Activated CD4-positive, alpha-beta T cell treated with anti-CD3 and anti-CD28 coated beads for 24 hours (primary cell): ENCODE measurements at places on chromosomes 5 and 9.

- DNase-seq, result no peak
Observed at GRCh38 chr5:74608736-74609601, 31.6 kb downstream of the ENC1 start.

- no peak for DNase-seq
Observed at GRCh38 chr5:169173372-169173771, 127.6 kb downstream of the SLIT3 start.

DNA sequence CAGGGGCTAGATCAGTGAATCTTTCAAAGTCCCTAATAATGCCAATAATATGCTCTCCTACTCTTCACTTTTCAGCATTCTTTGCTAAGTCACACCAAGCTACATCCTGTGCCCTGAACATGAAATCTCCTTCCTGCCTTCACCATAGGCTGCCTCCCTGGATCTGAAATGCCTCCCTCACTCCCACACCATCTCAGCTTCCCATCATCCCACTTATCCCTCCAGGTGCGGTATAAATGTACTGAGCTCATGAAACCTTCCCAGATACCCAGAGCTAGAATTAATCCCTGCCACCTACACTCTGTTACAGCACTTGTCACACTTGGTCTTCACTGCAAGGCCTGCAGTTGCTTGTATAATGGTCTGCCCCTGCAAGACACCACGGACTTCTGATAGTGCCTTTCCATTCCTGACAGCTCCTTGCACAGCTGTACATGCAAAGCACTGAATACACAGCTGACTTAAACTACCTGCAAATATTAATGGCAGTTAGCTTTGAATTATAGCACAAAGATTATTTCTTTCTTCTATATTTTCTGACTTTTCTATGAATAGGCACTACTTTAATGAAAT, 250.4 kb downstream of the EBF1 start:
- DNase-seq, result no peak

DNA sequence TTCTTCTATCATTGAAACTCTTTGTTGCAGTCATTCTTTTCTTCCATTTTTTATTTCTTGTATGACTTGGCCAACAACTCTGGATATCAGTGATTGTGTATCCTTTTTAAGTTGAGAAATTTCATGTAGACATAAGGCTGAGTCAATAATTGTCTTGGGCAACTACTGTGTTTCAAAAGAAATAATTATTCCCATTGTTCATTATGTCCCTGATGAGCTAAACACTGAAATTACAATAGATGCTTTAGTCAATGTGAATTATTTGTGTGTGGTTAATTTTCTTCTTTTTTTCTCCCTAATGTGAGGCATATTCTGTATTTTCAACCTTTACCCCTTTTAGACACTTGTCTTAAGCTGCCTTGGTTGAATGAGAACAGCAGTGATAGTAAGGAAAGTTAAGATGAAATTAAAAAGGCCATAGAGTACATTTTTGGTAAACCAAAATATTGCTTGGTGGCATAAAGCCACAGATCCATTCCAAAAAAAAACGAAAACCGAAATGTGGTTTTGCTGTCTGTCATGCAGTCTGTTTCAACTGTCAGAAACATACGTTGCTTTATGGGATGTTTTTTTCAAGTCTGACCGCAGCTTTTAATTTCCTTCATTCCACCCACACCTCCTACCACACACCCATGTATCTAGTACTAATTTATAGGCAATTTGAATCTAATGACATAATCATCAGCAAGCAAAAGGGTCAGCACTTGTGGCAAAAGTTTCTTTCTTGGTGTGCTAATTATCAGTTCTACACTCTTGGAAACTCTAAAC, 21.1 kb downstream of the TLE4 start:
- no peak for DNase-seq

DNA sequence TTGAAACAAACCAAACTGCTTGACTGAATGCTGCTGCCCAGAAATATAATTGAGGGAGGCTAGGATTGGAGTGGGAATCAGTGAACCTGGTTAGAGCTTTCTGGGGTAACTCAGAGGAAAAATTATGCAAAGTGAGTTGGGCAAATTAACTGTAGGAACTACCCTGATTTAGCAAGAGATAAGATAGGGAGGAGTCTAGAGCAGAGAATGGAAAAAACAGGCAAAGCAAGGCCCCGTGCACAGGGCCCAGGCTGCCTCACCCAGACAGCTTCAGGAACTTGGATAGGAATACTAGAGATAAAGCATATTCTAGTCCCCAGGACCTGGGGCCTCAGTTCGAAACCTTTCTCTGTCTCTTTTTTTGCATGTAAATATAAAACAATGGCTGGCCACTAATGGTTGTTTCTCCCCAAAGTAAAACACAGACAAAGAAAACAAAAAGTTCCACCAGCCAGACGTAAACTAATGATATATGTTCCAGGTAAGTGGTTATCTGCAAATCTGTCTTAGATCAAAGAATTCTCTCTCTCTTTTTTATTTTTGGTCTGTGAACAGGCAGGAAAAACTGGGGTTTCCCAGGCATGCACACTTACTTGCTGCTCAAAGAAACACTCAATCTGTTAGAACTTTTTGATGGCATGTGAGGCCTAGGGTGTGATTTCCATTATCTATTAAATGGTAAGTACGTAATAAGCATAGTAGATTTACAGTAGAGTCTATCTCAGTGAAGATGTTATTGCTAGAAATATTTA, 168.1 kb upstream of the MAP3K1 start:
- no peak for DNase-seq

DNA sequence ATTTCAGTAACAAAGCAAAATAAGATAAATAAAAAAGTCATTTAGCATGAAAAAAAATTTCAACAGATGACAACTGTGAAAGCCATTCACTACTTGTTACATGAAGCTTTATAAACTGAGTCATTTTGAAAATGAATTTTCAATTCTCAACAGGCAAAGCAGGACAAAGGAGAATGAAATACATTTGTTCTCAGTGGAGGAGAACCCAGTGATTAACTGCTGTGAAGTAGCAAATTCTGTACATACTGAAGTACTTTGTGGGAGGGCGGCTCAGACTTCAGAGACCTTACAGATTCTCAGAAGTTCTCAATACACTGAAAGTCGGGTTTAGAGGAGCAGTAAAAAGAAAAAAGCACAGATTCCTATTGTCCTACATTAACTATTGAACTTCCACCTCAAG, 21.7 kb downstream of the SKIC3 start:
- DNase-seq, result no peak
